Stimulated activated CD8-positive, alpha-beta memory T cell treated with anti-CD3 and anti-CD28 coated beads, Interleukin-2, amount 100 ng/mL, for 1 hour (primary cell): ENCODE measurements at places on chromosomes 11 and 22.

DNA sequence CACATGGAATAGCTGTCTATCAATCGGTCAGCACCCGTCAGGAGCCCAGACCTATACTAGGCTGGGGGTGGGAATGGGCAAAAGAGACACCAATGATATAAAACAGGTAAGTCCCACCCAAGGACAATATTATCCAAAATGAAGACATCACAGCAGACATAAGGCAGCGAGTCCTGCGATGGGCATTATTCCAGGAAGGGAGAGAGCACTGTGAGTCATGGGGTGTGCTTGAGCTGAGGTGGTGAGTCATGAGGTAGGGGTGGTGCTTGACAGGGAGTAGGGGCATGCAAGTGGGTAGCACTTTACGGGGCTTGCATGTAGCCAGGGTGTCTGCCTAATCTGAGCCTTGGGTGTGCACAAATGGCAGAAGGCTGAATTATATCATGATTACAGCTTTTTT is 605.0 kb upstream of the CADM1 start:
- no peak for DNase-seq

GRCh38 chr11:119741369-119742262 is 12.6 kb upstream of the NECTIN1 start:
- peak; percentile 33 for DNase-seq

DNA sequence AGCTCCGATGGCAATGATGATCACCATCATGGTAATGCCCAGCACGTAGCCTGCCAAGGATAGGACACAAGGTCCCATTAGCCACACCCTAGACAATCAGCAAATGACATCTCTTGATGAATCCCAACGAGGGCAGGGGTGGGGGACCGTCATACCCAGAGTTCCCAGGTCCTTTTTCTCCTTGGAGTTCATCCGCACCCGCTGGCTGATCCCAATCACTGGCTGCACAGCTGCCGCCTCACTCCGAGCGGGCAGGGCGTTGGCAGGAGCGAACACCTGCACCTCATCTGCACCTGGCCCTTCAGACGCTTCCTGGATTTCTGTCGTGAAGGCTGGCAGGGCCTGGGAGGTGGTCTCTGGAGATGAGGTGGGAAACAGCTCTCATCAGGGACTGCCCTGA is 2.9 kb downstream of the PIK3IP1 start:
- no peak for DNase-seq

- DNase-seq, result no peak
Measured at GRCh38 chr22:36811094-36811800, 5.6 kb downstream of the PVALB start.

DNA sequence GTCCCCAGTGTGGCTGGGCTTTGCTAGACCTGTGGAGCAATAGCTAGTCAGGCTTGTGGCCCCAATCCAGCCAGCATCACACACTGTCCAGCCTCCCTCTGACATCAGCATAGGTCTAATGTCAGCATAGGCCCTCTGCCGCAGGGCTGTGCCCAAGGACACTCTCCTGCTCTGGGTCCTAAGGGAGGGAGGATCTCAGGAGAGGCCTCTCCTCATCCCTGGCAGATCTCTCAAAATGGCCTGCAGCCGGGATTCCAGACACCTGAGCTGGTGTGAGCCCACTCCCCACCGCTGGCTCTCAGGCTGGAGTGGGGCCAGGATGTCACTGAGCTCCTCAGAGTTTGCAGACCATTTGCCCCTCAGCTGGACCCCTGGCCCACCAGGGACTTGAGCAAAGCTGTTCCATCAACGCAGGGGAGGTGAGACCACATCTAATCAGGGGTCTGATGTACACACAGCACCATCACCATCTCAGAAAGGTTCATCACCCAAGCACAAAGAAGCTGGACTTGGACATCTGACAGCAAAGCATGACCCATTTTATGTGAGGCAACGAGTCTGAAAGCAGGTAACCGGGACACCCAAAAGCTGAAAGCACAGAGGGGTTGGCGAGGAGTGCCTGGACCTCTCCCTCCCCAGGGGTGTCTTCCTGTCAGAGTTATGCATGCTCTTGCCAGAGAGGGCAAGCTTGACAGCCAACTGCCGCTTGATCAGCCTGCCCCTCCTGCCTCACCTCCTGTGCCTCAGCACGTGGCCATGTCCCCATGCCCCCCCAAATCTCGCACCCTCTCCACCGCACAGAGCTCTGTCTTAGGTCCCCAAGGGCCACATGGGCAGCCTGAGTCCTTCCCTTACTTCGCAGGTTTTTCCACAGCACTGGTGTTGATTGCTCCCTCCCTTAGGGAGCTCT is 69.7 kb upstream of the SEPTIN5 start:
- DNase-seq, result no peak

DNA sequence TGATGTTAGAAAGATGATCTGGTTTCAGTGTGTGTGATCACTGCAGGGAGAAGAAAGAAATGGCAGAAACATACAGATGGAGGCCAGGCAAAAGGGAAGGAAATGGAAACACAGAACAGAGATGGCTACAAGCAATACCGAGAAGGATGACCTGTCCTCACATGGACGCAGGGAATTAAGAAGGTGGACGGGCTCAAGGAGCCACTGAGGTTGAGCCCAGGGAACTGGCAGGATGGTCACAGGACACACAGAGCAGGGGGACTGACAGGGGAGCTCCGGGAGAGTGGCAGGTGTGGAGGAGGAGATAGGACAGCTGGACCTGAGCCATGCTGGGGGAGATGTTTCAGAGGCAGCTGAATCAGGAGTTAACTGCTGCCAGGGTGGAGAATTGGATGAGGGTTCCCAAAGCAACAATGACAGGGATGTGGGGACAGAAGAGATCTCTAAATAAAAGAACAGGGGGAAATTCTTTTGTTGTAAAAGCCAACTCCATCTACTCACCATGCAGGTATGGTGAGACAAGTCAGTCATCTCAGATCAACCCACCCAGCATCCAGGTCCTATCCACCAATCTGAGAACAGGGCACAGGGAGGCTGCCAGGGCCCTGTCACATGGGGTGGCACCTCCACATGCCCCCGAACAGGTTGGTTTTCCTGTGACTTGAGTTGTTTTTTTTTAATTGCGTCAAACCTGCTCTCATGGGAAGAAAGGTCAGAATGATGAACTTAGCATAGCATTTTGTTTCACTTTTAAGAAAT is 26.3 kb downstream of the KLHL22 start:
- no peak for DNase-seq

DNA sequence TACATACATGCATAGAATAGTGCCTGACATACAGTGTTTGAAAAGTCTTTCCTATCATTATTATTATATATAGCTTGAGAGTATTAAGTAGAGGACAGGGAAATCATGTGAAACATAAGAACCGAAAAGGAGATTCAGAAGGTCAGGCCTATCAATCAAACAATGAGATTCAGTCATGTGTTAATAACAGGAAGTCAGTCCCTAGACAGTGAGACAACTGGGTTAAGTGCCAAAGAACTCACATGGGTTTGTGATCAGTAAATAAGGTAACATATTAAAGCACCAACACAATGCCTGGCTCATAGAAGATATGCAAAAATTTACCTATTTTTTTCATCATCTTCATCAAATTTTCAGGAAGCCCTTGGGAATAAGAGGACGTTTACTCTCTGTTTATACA is 174.3 kb upstream of the FAT3 start:
- no peak for DNase-seq

- DNase-seq, result no peak
Measured at GRCh38 chr22:36026741-36027140, 1.9 kb downstream of the RBFOX2 start.

DNA sequence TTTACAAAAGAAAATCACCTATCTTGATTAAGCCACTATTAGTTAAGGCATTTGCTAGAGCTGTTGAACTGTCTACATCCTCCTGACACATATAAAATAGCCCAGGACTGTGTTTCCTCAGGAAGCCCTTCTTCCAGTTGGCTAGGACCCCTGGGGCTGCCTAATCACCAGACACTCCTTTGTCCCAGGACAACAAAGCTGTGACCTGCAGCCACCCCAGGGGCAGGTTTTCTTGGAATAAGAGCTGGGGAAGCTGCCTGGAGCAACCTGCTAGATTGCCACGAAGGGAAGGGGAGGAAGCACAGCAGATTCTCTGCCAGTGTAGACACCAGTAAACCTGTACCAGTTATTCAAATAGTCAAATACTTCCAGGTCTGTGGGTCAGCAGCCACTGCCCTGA is 17.6 kb downstream of the CHST1 start:
- DNase-seq, result no peak

- no peak for DNase-seq
Measured at GRCh38 chr11:36057379-36058042, 113.6 kb downstream of the LDLRAD3 start.

DNA sequence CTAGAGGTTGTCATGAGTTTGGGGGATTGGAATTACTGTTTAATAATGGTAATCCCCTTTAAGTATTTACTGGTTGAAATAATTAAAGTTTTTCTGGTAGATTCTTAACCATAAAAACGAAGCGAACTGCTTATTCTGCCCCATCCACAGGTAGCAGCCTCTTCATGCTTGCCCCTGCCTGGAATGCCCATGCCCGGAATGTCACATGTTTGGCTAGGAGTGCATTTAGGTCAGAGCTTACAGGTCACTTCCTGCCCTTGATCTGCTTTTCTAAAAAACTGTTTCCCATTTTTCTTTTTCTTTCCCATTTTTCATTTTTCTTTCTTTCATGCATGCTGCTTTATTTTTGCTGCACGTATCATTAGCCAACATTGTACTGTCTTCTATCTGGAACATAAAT is 69.1 kb downstream of the YAP1 start:
- no peak for DNase-seq

- DNase-seq, result no peak
Measured at GRCh38 chr11:61846362-61847020, 18.4 kb downstream of the FADS2 start.

GRCh38 chr11:101185985-101186384 is 56.4 kb upstream of the PGR start:
- no peak for DNase-seq

DNA sequence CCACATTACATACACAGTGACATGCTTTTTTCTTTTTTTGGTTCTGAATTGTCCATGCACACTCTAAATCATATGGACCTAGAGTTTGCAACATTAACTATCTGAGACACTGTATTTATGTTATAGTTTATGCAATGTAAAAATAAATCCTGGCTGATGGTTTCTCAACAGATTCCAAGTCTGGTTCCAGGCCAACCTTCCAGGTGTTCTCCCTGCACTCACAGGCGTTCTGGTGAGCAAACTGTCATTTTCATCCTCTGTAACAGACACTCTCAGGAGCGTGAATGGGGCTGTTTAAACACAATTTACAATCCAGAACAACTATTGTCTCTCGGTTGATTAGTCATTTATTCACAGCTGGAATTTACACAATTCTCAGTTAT is 36.5 kb upstream of the ANKK1 start:
- DNase-seq, result no peak

DNA sequence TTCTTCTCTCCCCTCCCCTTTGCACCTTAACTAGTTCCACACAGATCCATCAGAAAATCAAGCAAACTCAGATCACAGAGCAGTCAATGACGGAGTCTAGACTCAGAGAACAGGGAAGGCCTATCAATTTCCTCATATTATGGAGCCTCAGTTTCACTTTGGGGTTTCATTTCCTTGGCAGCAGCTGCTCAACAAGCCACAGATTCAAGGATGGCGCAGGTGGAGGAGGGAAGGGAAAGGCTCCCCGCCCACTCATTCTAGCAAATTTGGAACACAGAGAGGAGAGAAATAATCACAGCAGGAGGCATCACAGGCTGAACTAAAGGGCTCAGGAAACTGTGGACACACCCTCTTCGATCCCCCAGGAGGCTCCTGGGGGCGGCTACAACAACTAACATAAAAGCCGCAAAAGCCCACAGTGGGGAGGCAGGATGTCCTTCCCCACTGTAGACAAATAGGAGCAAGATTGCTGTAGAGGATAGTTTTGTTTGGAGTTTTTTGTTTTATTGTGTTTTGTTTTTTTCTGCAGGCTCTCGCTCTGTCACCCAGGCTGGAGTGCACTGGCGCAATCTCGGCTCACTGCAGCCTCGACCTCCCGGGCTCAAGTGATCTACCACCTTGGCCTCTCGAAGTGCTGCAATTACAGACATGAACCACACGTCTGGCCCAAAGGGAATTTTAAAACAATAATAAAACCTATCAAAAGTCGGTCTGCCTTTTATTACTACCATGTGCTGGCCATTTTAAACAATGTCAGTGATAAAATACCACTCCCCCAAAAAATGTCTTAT is 3.4 kb downstream of the PLAAT3 start:
- no peak for DNase-seq

- DNase-seq, result no peak
Measured at GRCh38 chr22:46827136-46827780, 64.8 kb downstream of the TBC1D22A start.

DNA sequence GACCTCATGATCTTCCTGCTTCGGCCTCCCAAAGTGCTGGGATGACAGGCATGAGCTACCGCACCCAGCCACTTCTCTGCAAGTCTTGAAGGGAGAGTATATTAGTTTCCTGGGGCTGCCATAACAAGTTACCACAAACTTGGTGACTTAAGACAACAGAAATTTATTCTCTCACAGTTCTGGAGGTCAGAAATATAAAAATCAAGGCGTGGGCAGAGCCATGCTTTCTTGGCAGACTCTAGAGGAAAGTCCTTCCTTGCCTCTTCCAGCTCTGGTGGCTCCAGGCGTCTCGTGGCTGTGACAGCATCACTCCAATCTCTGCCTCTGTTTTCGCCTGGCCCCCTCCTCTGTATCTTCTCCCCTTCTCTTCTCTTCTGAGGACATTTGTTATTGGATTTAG is 110.2 kb upstream of the NAV2 start:
- no peak for DNase-seq

DNA sequence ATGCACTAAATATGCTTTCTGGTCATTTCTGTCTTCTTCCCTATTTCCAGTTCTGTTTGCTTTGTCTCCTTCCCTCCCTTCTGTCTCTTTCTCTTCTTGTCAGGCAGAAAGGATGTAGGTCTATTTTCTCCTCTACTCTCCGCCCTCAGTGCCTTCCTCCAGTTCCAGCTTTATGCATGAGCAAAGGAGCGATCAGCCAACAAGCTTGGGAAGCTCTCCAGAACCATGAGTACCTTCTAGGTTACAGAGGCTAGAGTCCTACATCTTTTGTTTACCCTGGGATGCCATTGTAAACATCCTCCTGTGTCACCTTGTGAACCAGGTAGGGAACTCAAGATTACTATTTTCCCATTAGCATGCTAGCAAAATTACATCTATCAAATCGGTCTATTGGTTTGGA is 7.9 kb upstream of the SPON1 start:
- DNase-seq, result no peak
